ENCODE measurements at places on chromosomes 12 and 14. TPM values are rescaled to one million over a fixed set of nuclear protein-coding genes. Genes with fewer than 3 reads are reported as not detected.

SLCO1C1 gene
- total RNA-seq, result not detected

FOXA1 gene
- total RNA-seq, result not detected

NOVA1 gene
- not detected for total RNA-seq

RPS6KL1 gene
- total RNA-seq, result 5.3 TPM

CLEC4D gene
- total RNA-seq, result 0.23 TPM

Data from activated naive CD4-positive, alpha-beta T cell treated with anti-CD3 and anti-CD28 coated beads, Interleukin-2, amount 10 ng/mL, durations not matched to agents 5 hours and 36 hours (primary cell).